ENCODE measurements at places on chromosomes 2 and 18.

DNA sequence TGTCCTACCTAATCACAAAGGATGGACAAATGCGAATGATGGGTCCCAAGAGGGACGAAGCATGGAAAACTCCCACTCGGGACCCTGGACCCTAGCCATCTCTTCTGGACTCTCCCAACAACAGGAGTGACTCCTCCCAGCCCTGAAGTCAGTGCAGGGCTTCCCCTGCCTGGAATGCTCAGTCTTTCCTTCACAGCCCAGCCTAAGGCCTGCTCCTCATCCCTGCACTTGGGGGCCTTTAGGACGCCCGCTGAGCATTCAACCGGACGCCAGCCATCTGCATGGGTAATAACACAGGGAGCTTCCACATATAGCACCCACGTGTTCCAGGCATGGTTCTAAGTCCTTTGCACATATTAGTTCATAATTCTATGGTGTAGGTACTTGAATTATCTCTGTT lies 237.5 kb downstream of the KLHL29 start:
- no peaks in the 10 kb centered on the region for H3K36me3 ChIP-seq
- no peaks in the 10 kb centered on the region for H3K4me1 ChIP-seq
- no peak overlapping the region for H3K27ac ChIP-seq
- H3K4me3 ChIP-seq = no peak overlapping the region

DNA sequence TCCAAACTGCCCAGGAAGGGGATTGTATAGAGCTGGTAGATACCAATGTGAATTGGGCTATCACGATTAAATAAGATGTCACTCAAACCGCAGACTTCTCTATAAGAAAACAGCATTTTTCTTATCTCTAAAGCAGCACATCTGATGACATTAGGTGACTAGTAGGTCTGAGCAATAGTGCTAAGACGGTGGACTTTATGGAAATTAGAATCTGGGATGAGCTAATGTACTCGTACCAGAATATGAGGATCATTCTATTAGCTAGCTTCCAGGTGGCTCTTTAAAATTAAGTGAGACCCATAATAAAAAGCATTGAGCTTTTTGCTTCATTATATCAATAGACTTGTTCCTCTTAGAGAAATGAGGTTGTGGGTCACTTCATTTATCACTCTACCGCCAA lies 130.0 kb upstream of the MC4R start:
- DNase-seq = no peak
- no peaks in the 10 kb centered on the region for H3K36me3 ChIP-seq
- no peak overlapping the region for H3K27ac ChIP-seq
- H3K4me3 ChIP-seq = no peak overlapping the region
- H3K4me1 ChIP-seq = no peaks in the 10 kb centered on the region
- no peaks in the 10 kb centered on the region for H3K27me3 ChIP-seq

DNA sequence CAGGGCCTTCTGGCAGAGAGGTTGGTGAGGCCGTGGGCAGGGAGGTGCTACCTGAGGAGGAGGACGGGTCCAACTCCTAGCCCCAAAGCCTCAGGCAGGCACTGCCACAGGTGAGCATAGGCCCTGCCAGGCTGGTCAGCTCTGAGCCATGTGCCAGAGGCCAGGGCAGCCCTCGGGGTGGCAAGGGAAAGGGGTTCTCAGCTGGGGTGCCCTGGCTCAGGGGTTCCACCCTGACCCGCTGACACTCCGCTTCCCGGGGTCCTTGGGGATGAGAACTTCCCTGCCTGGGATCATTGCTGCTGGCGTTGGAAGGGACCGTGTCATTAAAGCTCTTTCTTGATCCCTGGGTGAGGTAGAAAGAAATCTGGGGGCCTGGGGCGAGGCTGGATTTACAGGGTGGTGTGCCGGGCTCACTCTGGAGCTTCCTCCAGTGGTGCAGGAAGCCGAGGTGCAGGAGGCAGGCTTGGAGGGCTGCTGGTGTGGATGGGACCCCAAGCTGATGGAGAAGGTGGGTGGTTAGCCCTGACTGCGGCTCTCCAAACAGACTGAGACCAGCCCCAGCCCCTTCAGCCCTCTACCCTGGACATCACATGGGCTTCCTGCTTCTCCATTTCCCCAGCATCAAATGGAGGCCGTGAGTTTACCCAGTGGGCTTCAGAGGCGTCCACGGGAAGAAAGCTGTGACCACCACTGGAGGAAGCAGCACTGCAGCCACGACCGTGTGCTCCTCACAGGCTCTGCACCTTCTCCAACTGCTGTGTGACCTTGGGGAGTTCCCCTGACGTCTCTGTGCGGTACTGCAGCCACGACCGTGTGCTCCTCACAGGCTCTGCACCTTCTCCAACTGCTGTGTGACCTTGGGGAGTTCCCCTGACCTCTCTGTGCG lies 295.2 kb downstream of the NDUFA10 start:
- H3K36me3 ChIP-seq = no peaks in the 10 kb centered on the region
- H3K27me3 ChIP-seq = no peaks in the 10 kb centered on the region
- DNase-seq = no peak
- H3K4me1 ChIP-seq = peaks cover 1% of the 10 kb centered on the region
- H3K4me3 ChIP-seq = no peak overlapping the region

GRCh38 chr18:3679241-3679640 lies 229.3 kb downstream of the TGIF1 start:
- no peaks in the 10 kb centered on the region for H3K36me3 ChIP-seq
- no peak overlapping the region for H3K27ac ChIP-seq
- no peak for DNase-seq
- no peaks in the 10 kb centered on the region for H3K4me1 ChIP-seq
- no peak overlapping the region for H3K4me3 ChIP-seq

DNA sequence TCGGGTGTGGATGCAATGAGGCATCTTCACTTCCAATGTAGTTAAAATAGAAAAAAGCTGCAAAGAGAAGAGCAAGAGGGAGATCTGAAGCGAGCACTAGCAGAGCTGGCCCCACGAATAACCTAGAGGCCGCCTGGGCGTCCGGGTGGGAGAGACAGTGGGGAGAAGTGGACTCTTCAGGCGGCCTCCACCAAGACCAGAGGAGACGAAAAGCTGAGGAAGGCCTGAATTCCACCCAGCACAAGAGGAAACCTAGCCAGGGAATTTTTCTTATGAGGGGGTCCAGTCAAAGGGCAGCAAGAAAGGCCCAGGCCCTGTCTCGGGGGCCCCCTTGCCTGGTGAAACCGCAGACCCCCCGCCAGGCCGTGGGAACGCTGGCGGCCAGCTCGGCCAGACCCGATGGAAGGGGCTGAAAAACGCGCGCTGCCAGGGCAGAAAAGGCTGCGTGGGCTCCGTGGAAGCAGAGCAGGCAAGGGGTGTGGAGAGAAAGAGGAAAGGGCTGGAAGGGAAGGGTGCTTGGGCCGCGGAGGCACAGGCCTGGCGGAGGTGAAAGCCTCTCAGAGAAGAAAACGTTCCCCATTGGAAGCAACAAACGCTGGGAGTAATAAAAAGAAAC lies 69.2 kb downstream of the KCTD1 start:
- H3K27ac ChIP-seq = no peak overlapping the region
- no peak for DNase-seq
- H3K4me1 ChIP-seq = no peaks in the 10 kb centered on the region
- H3K36me3 ChIP-seq = no peaks in the 10 kb centered on the region

- no peaks in the 10 kb centered on the region for H3K36me3 ChIP-seq
- H3K4me1 ChIP-seq = no peaks in the 10 kb centered on the region
- no peaks in the 10 kb centered on the region for H3K27me3 ChIP-seq
- H3K4me3 ChIP-seq = no peak overlapping the region
- no peak for DNase-seq
- H3K27ac ChIP-seq = no peak overlapping the region
Observed at GRCh38 chr2:184498936-184499335, 99.4 kb upstream of the ZNF804A start.

DNA sequence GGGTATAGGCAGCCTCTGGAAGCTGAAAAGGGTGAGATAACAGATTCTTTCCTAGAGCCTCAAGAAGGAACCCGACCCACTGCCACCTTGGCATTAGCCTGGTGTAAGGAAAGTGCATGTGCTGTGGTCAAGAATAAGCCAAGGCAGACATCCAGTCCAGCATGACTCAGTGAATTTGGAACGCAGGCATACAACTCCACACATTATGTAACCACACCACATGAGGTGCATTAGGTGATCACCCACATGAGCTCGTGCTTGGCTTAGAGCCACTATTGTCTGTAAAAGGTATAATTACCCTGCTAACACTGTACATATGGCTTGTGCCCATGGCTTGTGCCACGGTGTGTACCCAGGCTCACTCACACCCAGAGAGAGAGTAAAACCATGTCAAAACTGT lies 583.7 kb upstream of the HNMT start:
- H3K36me3 ChIP-seq = no peaks in the 10 kb centered on the region
- no peak overlapping the region for H3K27ac ChIP-seq
- no peak overlapping the region for H3K4me3 ChIP-seq
- no peaks in the 10 kb centered on the region for H3K4me1 ChIP-seq
- H3K27me3 ChIP-seq = no peaks in the 10 kb centered on the region

GRCh38 chr2:38178556-38179419 lies 102.8 kb upstream of the CYP1B1 start:
- H3K27ac ChIP-seq = no peak overlapping the region
- peaks cover 2% of the 10 kb centered on the region for H3K4me1 ChIP-seq
- peaks cover 25% of the 10 kb centered on the region for H3K27me3 ChIP-seq
- no peaks in the 10 kb centered on the region for H3K36me3 ChIP-seq

DNA sequence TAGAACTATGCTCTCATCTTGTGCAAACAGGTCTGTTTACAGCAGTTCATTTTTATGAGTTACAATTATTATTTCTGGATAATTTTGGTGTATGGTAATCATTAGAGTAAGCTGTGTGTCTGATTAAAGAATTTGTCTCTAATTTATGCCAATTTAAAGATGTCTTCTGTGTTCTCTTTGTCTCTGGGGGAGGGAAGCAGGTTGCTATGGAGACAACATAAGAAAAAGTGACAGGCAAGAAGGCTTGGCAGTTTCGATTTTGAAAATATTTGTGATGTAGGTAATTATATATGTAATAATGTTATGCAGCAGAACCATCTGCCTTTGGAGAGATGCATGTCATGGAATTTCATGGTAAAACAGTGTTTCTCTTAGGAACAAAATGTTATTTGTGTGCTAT lies 78.2 kb downstream of the SH3RF3 start:
- H3K4me3 ChIP-seq = no peak overlapping the region
- DNase-seq = no peak
- peaks cover 12% of the 10 kb centered on the region for H3K4me1 ChIP-seq
- H3K27ac ChIP-seq = no peak overlapping the region

DNA sequence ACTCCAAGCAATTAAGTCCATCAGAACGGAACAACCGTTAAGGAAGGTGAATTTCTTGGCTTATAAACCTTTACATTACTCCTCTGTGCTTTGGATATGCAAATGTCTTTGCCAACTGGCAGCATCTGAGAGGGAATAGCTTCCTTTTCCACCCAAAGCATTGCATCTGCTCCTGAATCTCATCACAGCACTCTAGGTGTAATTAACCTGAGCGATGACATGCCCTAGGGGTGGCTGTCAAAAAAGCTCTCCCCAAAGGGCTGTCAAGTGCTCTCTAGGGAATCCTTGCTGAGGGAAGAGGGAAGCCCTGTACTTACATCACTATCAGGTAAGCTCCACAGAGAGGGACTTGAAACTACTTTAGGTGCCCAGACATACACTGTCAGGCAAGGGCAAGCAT lies 5.5 kb upstream of the SMARCAL1 start:
- H3K27me3 ChIP-seq = peaks cover 29% of the 10 kb centered on the region
- no peaks in the 10 kb centered on the region for H3K36me3 ChIP-seq

DNA sequence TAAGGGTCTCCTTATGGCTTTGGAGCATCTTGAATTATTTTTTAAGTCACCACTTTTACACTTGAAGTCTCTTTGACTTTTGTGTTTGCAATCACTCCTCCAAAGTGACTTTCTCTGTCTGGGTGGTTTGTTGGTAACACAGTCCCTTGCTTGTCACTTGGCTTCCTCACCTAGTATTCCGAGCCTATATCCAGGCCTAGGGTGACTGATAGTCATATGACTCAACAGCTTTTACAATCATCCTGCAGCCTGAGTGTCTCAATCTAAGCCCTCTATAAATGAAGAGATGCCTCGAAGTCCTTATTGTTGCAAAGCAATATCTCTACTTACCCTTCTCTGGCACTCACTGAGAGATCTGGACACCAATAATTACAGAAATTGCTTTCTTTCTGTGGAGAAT lies 53.9 kb upstream of the SETBP1 start:
- H3K27me3 ChIP-seq = peaks cover 2% of the 10 kb centered on the region
- no peak overlapping the region for H3K27ac ChIP-seq
- peaks cover 8% of the 10 kb centered on the region for H3K4me1 ChIP-seq
- H3K36me3 ChIP-seq = no peaks in the 10 kb centered on the region
- H3K4me3 ChIP-seq = no peak overlapping the region

DNA sequence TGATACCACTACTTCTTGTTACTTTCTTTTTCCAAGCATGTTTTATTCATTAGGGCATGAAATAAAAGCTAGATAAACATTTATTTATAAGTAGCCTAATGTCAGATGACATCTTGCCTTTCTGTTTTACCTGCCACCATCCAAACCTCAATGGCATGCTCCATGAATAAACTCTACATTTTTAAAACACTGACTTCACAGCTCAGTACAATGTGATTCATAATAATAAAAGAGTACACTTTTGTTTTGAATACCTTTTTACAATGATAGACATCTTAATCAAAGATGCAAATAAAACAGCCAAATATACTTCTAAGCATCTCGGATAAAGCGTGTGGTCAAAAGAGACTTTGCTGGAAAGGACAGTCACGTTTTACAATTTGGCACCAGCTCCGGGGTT lies 88.2 kb downstream of the SPRED2 start:
- no peak overlapping the region for H3K4me3 ChIP-seq
- peaks cover 2% of the 10 kb centered on the region for H3K4me1 ChIP-seq
- no peak overlapping the region for H3K27ac ChIP-seq
- peaks cover 7% of the 10 kb centered on the region for H3K27me3 ChIP-seq
- DNase-seq = no peak

DNA sequence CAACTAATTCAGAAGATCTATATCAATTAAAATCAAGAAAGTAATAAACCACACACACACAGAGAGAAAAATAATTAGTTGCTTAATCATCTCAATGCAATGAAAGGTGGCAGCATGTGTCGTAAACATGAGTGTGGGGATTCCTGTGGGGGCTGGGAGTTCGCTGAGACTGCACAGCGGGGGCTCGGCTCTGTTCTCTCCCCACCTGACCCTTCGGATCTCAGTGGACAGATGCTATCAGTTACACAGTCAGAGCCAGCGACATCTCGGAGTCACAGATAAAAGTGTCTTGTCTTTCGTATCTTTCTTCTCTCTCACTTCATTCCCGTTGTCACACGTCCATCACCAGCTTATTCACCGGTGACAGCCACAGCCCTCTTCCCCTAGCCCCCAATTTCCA lies 37.1 kb downstream of the COLEC12 start:
- H3K27ac ChIP-seq = no peak overlapping the region
- no peak overlapping the region for H3K4me3 ChIP-seq
- peaks cover 25% of the 10 kb centered on the region for H3K27me3 ChIP-seq
- no peak for DNase-seq
- no peaks in the 10 kb centered on the region for H3K36me3 ChIP-seq

DNA sequence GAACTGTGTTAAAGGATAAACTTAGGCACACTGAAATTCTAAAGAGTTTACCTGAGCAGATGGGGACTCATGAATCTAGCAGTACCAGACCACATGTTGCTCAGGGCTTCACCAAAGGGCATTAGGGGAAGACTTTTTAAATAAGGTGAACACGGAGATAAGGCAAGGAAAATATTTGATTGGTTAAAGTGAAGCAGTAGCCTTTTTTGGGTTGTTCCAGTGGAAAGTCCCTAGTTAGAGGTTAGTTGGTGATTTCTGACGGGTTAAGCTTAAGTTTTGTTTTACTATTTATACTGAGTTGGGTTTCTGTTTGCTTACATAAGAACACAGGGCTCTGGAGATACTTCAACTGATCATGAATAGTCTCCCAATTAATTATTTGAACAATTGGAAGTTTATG lies 722.5 kb downstream of the SOCS6 start:
- no peaks in the 10 kb centered on the region for H3K36me3 ChIP-seq
- DNase-seq = no peak
- no peak overlapping the region for H3K27ac ChIP-seq
- H3K4me3 ChIP-seq = no peak overlapping the region
- H3K4me1 ChIP-seq = no peaks in the 10 kb centered on the region

All from activated T-helper 2 cell treated with anti-CD3 and anti-CD28 coated beads, Interferon-gamma antibody, Interleukin-2, Interleukin-4, amounts not matched to agents 10 μg/mL and 5 μg/mL and 100 μg/mL, durations not matched to agents 14 hours and 24 hours and 36 hours (primary cell).